Activated naive CD8-positive, alpha-beta T cell treated with anti-CD3 and anti-CD28 coated beads, Interleukin-2, amount 50 U/mL, for 16 hours (primary cell): ENCODE measurements at places on chromosomes 7 and 10.

DNA sequence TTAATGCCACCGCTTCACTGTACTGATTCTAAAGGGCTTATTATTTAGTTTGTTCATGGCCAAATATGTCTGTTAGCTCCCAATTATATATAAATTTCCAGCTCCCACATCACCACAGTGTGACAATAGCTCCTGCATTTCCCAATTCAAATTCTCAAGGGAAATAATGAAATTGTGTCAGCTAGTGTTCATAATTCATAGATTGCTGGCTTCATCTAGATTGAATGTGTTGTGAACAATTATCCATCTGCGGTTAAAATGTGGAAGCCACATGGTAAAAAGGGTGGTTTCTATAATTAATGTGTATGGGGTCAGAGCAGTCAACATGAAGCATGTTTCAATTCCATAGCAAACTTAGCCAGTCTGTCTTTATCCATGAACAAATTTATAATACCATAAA, 154.3 kb downstream of the SEMA3E start:
- no peak for DNase-seq

DNA sequence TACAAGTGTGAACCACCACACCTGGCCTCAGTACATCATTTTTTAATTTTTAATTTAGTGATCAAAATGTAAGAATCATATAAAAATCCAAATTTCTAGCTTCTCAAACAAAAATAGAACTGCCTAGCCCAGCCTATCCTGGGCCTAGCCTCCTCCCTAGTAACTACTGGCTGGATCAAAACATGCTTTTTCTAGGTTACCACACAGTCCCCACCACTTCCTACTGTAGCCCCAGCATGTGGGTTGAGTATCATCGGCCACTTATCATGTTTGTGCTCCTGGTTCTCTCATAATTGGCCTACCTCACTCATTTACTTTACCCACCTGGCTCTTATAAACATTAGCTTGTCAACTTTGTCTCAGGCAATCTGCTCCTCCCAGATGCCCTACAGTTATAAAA, 52.9 kb downstream of the DNAJC12 start:
- no peak for DNase-seq

DNA sequence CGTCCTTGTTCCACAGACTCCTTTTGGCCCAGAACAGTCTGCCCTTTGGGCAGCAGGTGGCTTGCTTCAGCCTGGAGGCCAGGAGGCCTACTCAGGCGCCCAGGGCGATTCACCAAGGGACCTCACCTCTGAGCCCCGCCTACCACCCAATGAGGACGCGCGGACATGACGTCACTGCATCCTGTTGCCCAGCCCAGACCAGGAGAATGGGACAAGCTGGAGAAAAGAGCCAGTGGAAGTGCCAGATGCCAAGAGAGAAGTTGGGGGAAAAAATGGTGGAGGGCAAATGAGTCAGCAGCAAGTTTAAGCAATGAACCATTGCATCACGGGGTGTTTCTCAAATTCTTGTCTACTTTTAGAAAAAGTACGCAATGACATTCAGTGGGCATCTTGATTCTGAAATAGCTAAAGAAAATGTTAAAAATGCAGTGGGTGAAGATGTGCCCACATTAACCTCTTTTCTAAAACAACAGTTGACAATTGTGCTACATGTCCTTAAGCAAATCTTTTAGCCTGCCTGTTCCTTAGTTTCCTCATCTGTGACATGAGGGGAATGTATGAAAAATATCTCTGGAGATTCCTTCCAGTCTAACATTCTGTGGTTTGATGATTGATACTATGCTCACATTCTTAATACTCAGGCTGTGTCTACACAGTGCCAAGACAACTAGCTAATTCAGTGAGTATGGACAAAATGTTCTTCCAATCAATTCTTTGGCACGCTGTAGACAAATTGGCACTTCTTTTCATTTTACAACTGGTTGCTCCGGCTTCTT, 23.9 kb upstream of the LEP start:
- no peak for DNase-seq

DNA sequence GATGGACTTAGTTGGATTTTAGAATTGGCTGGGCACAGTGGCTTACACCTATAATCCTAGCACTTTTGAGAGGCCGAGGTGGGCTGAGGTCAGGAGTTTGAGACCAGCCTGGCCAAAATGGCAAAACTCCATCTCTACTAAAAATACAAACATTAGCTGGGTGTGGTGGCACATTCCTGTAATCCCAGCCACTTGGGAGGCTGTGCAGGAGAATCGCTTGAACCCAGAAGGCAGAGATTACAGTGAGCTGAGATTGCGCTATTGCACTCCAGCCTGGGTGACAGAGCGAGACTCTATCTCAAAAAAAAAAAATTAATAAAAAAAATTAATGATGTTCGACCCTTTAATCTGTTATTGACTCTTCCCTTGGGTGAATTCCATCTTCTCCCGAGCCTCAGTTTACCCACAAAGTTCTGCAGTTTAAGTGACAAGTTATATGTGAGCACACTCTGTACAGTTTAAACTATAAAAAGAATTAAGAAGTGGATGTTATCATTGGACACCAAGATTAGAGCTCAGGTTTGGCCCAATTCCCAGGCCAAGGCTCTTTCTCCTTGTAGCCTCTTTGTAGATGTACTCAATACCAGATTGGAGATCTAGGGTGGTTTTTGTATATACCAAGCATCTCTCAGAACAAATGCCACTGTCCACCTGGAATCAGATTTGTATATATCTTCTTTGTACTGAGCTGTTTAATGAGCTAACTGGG, 15.0 kb downstream of the KAT6B start:
- no peak for DNase-seq

GRCh38 chr7:132738254-132738653, 162.0 kb upstream of the PLXNA4 start:
- no peak for DNase-seq

- DNase-seq: no peak
Measured at GRCh38 chr7:39709768-39710311, 86.5 kb downstream of the RALA start.

DNA sequence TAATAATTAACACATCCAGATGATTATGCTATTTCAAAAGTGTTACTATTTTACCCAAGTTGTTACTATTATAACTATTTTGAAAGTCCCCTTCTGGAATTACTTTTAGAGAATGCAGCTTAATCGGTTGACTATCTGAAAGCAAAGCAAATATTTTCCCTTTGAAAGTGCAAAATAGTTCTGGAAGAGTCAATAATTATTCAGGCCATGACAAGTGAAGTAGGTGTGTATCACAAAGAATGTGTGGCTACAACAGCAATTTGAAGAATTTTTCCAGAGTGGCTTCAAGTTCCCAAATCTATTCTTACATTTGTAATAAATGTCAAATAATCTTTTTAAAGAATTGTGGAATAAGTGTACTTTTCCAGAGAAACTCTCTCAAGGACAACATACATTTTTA, 42.8 kb downstream of the RNLS start:
- no peak for DNase-seq

- DNase-seq: no peak
Measured at GRCh38 chr10:91653219-91653870, 20.5 kb upstream of the PPP1R3C start.

GRCh38 chr7:27303026-27303425, 60.4 kb downstream of the EVX1 start:
- DNase-seq: no peak

- DNase-seq: no peak
Measured at GRCh38 chr7:8136051-8136730, 125.8 kb downstream of the ICA1 start.

- DNase-seq: no peak
Measured at GRCh38 chr7:67843001-67843565, 846.5 kb downstream of the TYW1 start.

DNA sequence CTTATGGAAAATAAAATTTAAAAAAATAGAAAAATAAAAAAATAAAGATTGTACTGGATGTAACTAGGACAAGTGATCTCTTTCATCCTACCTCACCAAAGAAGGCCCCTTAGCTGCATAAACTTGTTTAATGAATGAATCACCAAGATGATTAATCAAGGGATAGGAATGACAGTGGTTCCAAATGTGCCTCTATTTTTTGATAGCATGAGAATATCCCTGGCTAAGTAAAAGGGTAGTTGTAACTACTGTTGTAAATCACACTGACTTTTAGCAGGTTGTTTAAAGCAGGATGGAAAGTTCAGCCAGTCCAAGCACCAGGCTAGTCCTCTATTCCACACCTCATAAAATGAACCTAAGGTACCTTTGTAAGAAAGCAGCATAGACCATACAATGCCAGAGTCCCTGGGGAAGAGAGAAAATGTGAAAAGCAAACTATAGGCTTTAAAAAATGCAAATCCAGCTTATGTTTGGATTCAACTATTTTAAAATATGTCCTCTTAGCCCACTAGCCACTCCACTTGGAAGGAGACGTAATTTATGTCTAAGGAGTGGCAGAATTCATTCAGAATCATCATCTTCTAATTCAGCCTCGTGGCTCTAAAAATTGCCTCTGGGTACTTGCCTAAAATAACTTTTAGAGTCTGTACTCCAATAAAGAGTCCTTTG, 126.8 kb downstream of the SKIDA1 start:
- no peak for DNase-seq

GRCh38 chr7:19403691-19404090, 258.5 kb upstream of the FERD3L start:
- no peak for DNase-seq

DNA sequence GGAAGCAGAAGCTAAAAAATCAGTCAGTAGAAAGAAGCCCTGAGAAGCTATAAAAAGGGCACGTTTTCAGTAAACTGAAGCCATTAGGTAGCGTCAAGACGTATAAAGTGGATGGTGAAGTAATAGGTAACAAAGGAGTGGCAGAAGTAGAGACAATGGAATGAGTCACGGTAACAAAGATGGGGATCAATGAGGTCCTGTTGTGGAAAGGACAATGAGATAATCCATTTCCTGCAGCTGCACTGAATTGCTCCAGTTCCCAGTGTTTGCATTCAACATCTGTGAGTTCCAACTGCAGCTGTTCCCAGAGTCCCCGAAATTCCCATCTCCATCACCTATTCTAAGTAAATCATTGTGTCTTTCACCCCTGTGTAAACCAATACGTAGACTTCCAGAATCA, 4.8 kb upstream of the HYCC1 start:
- DNase-seq: no peak

DNA sequence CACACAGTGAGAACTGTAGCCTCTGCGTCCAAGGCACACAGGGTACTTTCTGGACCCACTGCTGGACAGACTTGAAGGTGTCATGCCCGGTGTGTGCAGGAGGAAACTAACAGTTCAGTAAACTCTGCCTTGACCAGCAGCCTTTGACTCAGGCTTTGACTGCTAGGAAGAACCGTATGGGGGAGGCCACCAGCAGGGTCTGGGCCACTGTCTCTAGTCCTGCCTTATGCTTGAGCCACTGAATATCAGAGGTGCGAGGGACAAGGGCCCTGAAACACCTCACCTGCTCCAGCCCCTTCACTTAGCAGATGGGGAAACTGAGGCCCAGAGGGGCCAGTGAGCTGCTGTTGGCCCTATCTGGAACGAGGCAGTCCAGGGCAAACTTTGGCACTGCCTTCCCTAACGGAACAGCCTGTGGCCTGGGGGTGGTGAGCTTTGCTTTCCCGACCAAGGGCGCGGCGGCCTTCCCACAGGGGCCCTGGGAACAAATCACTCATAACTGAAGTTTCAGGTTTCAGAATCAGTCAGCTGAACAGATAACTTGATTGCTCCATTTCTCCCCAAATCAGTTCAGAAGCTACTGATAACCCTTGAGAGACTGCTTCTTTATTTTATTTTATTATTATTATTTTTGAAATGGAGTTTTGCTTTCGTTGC, 130.0 kb downstream of the FAM53B start:
- DNase-seq: no peak

GRCh38 chr7:157268540-157268939, 68.3 kb upstream of the DNAJB6 start:
- no peak for DNase-seq

DNA sequence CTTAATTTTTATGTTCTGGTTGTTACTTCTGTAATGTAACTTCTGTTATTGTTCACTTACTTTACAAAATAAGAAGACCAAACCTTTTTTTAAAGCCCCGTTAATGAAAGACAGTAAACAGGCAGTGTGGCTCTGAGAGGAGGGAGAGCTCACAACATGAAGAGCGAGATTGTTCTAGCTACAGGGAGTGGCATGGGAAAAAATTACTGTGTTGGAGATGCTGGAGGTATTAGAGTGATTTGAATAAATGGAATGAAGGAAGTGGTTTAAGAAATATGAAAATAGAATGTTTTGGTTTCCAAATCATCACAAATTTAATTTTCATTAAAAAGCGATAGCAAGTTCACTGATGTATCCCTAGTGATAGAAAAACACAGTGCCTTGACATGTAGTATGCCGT, 31.8 kb downstream of the REEP3 start:
- no peak for DNase-seq

GRCh38 chr7:41334071-41334862, 368.6 kb downstream of the INHBA start:
- no peak for DNase-seq

- no peak for DNase-seq
Measured at GRCh38 chr10:20707251-20707650, 189.9 kb downstream of the NEBL start.

- DNase-seq: no peak
Measured at GRCh38 chr7:45028920-45029344, 28.9 kb downstream of the CCM2 start.

- no peak for DNase-seq
Measured at GRCh38 chr10:117960345-117960935, 86.3 kb downstream of the RAB11FIP2 start.

DNA sequence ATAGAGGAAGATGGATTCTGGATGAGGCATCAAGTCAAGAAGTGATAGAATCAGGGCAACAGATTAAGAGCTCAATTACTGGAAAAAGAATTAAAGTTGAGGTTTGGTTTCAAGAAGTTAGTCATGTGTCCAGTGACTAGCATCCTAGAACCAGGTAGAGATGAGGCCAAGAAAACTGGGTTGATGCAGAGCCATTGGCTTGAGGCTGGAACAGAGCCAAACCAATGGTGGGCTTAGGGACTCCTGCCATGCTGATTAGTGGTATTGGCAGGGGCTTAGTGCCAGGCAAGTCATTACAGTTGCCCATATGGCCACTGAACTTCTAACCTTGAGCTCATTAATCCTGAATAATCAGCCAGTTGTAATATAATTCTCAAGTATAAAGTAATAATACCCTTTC, 18.5 kb downstream of the ZNF277 start:
- no peak for DNase-seq

- DNase-seq: no peak
Measured at GRCh38 chr10:48520594-48520993, 84.3 kb downstream of the ARHGAP22 start.
